ENCODE measurements at places on chromosomes 5 and 9.
A peak's percentile ranks its signal among the peaks of the same experiment; 100 is the strongest.

GRCh38 chr5:73796164-73797131, 170.5 kb downstream of the ARHGEF28 start:
- DNase-seq: no peak

- DNase-seq: no peak
Measured at GRCh38 chr5:30113542-30113941, 1079.9 kb upstream of the CDH6 start.

DNA sequence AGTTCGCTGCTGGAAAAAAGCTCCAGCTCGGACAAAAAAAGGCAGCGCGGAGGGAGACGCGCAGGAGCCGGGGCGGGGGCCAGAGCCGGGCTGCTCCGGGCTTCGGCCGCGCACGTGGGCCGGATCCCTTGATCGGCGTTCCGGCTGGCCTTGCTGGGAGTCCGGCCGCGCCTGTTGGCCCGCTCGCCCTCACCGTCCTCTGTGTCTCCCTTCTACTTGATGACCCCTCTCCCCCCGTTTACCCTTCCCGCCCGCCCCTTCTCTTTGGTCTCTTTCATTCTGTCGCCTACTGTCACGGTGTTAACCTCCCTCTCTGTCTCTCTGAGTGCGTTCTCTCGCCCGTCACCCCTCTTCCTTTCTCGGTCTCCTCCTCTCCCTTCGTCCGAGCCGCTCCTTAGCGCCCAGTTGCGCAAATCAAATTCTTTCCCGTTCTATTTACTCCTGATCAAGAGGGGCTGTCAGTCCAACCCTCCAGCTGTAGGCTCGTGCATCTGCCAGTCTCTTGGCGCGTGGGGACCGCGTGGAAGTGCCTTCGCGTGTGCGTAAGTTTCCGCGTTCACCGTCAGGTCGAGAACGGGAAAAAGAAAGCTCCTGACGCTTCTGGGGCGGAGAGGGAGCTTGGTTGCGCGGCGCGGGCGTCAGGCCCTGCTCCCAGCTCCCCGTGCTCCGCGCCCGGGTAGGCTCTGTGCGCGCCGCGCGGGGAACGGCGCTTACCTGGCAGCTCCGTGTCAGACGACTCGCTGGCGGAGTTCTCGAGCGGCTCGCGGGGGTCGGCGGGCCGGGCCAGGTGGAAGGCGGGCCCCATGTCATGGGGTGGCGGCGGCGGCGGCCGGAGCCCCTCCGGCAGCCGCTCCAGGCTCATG, 798 bp downstream of the PITX1 start:
- DNase-seq: no peak

GRCh38 chr9:9061627-9062026, 1262.0 kb upstream of the DMAC1 start:
- DNase-seq: no peak

GRCh38 chr9:110278080-110278707, 21.9 kb upstream of the TXN start:
- no peak for DNase-seq

- no peak for DNase-seq
Measured at GRCh38 chr5:17359451-17360011, 138.5 kb upstream of the TAF11L2 start.

DNA sequence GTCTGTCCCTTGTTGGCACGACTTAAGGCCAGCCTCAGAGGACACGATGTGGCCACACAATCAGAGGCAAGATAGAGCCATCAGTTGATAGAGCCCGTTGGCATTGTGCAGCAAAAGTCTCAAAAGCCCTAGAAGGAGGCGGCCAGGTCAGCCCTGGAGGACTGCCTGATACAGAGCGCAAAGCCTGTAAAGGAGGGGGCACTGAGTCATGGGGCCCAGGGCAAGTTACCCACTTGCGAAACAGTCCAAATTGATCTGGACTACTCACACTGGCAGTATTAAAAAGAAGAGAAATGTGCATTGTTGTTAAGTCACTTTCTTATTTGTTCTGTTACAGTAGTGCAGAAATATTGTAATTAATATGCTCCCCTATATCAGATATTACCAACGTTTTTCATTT, 51.5 kb downstream of the KLF9 start:
- DNase-seq: no peak

- DNase-seq: peak; percentile 74
Measured at GRCh38 chr9:89999534-90000370, 394.9 kb downstream of the GADD45G start.

GRCh38 chr5:79135790-79136553, 24.4 kb downstream of the BHMT start:
- no peak for DNase-seq

DNA sequence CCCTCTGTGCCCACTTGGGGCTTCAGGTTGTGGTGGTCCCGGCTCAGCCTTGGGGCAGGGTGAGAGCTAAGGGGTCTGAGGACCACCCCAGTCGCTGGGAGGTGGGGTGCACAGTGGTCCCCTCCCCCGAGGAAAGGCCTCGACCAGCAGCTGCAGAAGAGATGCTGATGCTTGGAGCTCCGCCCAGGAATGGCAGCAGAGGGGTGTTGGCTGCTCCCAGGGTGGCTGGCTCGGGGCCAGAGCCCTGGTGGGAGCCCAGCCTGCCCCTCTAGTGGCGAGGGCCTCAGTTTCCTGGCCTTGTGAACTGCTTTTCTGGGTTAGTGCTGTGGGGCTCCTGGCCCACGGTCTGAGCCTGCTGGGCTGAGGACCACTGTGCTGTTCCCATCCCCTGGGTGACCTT, 1.2 kb downstream of the DIPK1B start:
- DNase-seq: no peak

DNA sequence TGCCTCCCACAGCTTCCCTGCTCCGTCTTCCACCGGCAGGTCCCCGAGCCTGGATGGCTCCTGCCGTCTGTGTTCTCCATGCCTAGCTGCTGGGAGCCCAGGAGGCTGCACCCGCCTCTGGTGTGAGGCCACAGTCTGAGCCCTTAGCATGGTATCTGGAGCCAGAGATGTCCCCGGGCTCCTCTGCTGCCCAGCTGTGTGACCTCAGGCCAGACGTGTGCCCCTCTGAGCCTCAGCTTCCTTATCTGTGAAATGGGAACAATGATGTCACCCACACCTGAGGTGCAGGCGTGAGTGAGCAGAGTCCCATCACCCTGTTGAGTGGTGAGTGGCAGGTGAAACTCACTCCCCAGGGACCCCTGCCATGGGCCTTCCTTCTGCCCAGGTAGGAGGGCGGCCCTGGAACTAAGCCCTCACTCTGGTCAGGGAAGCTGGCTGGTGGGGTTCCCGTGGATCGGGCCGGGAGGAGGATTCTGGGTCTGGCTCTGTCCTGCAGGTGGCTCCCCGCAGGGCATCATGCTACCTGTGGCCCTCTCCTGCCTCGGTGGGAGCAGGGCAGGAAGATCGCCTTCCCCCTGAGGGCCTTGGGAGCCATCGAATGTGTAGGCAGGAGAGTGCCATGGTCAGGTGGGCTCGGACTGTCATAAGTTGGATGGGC, 239.0 kb downstream of the PBX3 start:
- no peak for DNase-seq

GRCh38 chr5:39209924-39210323, 9.4 kb downstream of the FYB1 start:
- DNase-seq: no peak

GRCh38 chr5:54738973-54739367, 221.4 kb downstream of the SNX18 start:
- DNase-seq: no peak

GRCh38 chr5:61281686-61282085, 50.4 kb upstream of the ZSWIM6 start:
- no peak for DNase-seq

DNA sequence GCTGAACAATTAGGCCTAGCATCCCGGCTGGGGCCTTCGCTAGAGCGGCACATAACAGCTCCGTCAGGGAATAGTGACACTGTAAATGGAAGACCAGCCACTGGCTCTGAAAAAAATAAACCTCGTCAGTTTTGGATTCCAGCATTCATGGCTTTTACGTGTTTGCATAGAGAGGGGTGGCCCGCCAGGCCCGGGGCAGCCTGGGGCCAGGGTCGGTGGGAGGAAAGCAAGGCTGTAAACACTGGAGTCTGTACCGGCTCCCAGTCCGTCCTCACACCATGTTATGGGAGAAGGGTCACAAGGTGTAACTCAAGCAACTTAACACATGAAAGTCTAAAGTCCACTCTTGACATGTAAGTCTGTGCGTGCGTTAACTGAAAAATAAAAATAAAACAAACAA, 11.2 kb downstream of the CCNI2 start:
- no peak for DNase-seq

DNA sequence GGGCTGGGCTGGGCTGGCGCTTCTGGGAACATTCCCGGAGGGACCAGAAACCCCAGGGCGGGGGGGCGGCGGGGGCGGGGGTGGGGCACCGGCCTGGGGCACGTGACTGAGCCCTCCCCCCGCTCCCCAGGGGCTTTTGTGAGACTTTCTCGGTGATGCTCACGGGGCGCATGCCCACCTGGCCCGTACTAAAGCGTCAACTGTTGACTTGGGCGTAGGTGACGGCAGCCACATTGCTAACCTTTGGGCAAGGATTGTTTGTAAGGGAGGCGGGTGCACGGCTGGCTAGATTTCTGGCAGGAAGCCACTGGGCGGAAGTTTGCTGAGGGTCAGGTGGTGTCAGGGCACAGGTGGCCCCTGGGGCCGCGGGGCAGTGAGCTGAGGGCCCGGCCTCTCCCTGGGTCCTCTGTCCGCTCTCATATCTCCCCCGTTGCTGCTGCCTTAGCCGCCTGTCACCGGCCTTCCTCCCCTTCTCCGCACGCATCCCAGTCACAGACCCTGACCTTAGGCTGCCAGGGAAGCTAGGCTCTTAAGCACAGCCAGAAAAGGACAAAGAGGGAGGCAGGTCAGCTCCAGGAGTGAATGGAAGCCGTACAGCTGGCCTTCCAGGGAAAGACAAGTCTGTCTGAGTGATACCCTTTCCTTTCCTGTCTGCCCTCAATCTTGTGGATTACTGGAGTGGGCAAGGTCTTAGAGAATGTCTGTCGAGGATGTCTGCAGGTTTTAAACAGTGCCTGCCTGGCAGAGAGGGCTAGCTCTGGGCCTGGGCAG, 812 bp downstream of the CACFD1 start:
- DNase-seq: no peak

- no peak for DNase-seq
Measured at GRCh38 chr5:43376496-43377140, 35.6 kb downstream of the CCL28 start.

DNA sequence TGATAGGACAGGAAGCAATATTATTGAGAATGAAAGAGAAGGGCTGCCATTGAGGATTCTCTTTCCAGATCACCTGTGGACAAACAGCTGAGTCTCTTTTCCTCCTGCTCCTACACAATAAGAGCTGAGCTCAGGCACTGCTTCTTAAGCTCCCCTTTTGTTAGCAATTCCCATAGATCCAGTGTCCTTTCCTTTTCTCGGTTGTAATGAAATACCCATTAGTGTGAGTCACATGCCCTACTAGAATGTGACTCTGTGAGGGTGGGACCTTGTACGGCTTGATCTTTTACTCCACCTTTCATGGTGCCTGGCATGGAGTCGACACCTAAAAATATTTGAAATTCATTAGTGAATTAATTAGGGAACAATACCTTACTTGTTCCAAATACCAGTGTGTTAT, 269.2 kb downstream of the NR3C1 start:
- no peak for DNase-seq

GRCh38 chr9:111154081-111154562, 115.9 kb upstream of the LPAR1 start:
- no peak for DNase-seq

DNA sequence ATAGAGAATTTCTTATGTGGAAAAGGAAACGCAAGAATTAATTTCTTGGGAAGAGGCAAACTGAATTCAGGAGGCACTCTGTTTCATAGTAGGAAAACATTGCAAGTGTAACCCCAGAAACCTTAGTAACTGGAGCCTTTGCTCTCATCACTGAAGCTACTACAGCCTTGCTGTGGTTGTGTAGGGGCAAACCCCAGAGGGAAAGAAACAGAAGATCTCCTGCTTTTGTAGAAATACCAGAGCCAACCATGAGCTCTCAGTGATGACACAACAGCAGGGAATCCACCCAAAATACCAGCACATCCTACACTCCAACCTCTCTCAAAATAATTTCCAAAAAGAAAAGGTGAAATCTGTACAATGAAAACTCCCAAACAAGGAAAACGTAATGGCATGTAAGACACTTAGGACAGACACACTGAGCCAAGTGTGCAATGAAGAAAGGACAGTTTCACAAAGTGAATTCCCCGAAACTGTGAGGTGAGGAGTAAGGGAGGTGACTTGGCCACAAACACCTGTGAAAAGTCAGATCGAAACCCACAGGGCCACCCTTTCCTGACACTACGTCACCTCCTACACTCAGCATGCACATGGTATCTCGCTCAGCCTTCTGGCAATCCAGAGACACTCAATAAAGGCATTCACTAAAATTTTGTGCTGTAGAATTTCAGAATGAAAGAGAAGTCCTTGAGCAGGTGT, 8.5 kb upstream of the ACSL6 start:
- peak; percentile 67 for DNase-seq

- no peak for DNase-seq
Measured at GRCh38 chr5:177189416-177189815, 55.8 kb downstream of the NSD1 start.

DNA sequence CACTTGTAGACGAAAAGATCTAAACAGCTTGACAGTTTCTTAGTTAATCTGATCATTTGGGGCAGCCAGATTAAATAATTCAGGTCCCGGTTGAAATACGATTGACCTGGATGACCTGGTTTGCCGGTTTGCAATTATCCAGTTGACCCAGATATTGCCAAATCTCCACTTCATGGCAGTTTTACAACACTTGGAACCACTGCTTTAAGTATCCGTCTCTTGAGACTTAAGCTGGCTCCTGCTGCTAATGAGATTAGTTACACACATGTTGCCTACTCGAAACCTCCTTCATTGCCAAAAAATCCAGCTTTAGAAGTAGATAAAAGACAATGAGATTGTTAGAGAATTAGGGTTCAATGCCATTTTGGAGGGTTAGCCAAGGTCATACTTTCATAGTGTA, 136.2 kb upstream of the HAPLN1 start:
- no peak for DNase-seq

DNA sequence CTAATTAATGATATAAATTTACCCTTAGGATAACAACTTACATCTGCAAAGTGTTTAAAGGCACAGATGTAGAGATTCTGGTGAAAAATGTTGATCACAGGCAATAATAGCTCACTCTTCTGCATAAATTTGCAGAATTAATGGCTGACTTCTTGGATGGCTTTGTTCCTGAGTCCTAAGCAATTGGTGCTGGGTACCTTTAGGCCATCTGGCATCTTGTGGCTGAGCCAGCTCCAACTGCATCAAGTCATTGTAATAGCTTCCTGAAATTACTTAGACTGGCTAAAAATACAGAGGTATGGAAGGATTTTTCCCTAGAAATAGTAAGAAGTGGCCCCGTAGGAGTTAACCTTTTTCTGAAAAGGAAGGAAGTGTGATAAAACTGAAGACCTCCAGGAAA, 118.3 kb upstream of the MINAR2 start:
- DNase-seq: no peak

DNA sequence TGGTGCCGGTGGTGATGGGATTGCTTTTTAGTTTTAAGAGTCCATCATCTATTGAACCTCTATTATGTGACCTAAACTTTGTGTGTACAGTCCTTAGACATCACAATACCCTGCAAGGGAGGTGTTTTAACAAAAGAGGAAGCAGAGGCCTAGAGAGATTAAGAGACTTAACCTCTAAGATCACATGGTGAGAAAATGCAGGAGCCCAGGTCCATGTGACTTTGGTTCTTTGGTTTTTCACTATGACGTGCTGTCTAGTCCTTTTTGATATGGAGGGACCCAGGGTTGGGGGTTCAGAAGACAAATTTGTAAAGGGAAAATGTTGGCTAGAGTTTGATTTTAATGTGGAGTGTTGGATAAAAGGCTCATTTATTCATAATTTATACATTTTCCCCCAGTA, 34.1 kb upstream of the TRMT10B start:
- DNase-seq: no peak
